SK-N-MC (cell line): ENCODE measurements at places on chromosomes 2 and 18.

DNA sequence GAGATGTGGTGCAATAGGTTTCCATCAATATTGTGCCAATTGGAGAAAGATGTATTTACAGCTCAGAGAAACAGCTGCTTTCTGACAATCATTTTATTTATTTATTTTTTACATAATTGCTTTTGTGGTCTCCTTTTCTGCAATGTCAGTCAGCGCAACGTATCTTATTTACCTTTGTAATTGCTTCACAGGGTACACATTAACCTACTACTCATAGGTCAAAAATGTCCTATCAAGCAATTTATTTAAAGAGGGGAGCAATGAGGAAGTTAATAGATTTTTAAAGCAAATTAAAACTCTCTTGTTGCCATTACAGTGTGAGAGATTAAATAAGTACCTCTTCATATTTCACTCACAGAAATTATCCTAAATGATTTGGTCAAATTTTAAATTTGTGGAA lies 291.0 kb downstream of the CALCRL start:
- no peak for DNase-seq

GRCh38 chr2:171513719-171514160 lies 8.5 kb upstream of the CYBRD1 start:
- no peak for DNase-seq

- DNase-seq, result no peak
These were observed 120.6 kb upstream of the CTDP1 start for GRCh38 chr18:79558933-79559416.

DNA sequence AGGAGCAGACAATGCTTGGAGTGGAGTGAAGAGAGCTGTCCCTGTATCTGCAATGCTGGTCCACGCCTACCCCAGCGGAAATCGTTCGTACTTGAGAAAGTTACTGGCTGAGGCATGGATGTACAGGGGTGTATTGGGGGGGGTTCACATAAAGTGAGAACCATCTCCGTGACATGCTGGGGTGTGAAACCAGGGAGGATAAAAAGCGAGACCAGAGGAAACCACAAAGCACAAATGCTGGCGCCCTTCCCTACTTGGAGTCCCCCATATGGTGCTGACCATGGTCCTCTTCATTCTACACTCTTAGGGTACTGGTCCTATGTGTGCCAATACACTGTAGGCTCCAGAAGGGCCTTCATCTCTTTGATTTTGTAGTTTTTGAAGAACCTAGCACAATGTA lies 244.1 kb downstream of the L3MBTL4 start:
- no peak for DNase-seq

GRCh38 chr2:164661349-164661748 lies 40.1 kb upstream of the GRB14 start:
- DNase-seq, result peak; percentile 60
